Activated CD8-positive, alpha-beta memory T cell treated with anti-CD3 and anti-CD28 coated beads, Interleukin-2, amount 10 ng/mL, durations not matched to agents 7 days and 5 days (primary cell): ENCODE measurements at places on chromosomes 2 and 18. TPM values are rescaled to one million over a fixed set of nuclear protein-coding genes. Genes with fewer than 3 reads are reported as not detected.

Gene UNC80
- total RNA-seq: not detected

Gene LRP2
- total RNA-seq: 0.44 TPM

Gene SH2D6
- total RNA-seq: 0.52 TPM

Gene SERPINB11
- not detected for total RNA-seq

Gene REG3A
- not detected for total RNA-seq

- DNase-seq: no peak
Observed at GRCh38 chr2:37831081-37831780, 93.9 kb upstream of the RMDN2 start.

- no peak for DNase-seq
Observed at GRCh38 chr18:269480-270095, 1.7 kb upstream of the THOC1 start.

- DNase-seq: no peak
Observed at GRCh38 chr2:50865235-50865634, 166.7 kb downstream of the NRXN1 start.

DNA sequence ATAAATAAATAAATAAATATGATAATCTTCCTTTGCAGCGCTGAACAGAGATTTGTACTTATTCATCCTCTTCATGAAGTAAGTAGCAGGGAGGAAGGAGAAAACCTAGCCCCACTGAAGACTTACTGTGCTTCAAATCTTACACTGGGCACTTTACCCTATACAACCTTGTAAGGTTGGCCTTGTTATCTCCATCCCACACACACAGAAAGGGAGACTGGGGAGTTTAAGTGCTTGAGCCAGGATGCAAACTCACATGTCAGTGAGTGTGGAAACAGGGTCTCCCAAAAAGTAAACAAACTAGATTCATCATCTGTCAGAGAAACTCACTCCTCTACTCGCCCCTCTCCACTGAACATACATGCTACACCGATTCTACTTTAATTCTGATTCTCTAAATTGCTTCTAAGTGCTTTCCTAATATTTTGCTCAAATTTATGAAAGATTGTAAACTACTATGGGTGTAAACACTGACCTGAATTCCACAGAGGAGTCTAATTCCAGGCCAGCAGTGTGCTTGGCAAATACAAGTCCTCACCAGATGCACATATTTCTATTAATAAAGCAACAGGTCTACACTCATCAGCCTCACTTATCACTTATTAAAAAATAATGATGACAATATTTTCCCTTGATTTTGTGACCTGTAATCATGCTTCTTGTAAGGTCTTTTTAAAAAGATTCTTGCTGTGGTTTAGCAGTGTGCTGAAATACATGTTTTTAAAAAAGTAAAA lies 155.5 kb downstream of the TCF4 start:
- no peak for DNase-seq

GRCh38 chr2:83104202-83104601 lies 1354.9 kb downstream of the SUCLG1 start:
- DNase-seq: no peak
